Esophagus squamous epithelium (tissue), 5 donors: ENCODE measurements at places on chromosomes 6 and 20. TPM values are rescaled to one million over a fixed set of nuclear protein-coding genes. Genes with fewer than 3 reads are reported as not detected.

DNA sequence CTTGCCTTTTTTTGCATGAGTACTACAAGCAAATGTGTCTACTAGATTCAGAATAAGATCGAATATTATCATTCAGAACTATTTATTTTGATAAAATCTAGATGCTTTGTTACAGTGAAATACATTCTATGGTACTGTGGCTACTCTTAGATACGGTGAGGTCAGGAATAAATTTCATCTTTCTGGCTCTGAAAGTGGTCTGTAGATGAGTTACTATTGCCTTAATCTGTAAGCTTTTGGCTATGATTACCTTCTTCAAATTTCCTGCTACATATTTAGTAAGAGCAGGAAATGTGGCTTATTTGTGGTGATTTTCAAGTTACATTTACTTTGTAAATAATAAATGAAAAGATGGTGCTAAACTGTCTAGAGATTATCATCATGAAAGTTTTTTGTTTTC is 50.0 kb downstream of the SCAF8 start:
- DNase-seq, result no peak

GRCh38 chr6:28923318-28924102 is at the start of gene TRIM27:
Gene TRIM27, minus strand, starts transcription at chr6:28923985. Its CDS starts 353 bp downstream, at chr6:28923632.
- no peak for DNase-seq

- DNase-seq, result no peak
These were observed 209.8 kb downstream of the BMP7 start for GRCh38 chr20:57056651-57057050.

DNA sequence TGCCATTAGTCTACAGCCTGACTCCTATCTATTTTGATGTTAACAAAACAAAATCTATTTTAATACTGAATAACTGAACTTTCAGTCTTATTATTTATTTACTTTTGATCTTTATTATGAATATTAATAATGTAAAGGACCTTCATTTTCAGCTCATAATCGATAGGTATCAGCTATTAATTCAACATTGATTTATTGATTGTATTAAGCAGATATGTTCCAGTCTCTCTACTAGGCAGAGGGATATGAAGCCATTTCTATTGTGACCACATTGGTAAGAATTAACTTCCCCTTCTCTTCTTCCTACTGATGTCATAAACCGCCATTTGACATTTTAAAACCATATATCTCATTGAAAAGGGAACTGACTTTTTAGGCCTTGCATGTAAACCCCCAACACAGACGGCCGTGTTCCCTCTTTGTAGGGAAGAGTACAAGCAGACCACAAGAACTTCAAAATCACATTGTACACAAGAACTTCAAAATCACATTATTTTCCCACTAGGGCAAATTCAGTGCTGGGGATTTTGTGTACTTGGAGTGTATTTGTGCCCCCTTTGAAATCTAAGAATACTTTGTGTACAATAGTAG is 69.5 kb upstream of the FABP7 start:
- no peak for DNase-seq

The IMPG1 gene
- 0.13 TPM for total RNA-seq
